Activated gamma-delta T cell treated with Interleukin-2 at 50 U/mL for 16 hours (primary cell): ENCODE measurements at places on chromosomes 16 and 17.

GRCh38 chr16:88635671-88636319 lies 2.6 kb upstream of the IL17C start:
- DNase-seq, result no peak

- DNase-seq, result no peak
Observed at GRCh38 chr17:17935321-17936271, 36.6 kb downstream of the TOM1L2 start.

- no peak for DNase-seq
Observed at GRCh38 chr17:8916466-8916865, 49.0 kb upstream of the PIK3R6 start.

DNA sequence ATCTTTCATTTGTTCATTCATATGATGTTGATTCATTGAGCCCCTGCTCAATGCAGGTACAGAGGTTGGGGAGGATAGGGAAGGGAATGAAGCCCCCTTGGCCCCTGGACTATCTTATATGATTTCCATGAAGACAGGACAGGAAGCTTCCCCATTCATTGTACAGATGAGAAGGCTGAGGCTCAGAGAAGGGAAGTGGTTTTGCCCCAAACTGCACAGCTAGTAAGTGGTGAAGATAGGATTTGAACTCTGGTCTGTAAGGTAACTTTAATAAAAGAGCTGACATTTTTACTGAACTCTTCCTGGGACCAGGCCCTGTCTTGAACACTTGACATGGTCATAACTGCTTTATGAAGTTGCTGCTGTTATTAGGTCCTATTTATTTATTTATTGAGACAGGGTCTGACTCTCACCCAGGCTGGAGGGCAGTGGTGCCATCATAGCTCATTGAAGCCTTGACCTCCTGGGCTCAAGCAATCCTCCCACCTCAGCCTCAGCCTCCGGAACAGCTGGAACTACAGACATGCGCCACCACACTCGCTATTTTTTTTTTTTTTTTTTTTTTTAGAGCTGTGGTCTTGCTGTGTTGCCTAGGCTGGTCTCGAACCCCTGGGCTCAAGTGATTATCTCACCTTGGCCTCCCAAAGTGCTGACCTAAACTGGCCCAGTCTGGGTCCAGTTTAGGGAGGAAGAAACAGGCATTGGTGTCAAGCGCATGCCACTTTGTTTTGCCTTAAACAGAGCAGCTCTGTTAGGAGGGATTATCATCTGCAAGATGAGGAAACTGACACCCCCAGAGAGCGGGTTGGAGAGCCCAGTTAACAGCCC lies 5.0 kb downstream of the CTF1 start:
- DNase-seq, result no peak

DNA sequence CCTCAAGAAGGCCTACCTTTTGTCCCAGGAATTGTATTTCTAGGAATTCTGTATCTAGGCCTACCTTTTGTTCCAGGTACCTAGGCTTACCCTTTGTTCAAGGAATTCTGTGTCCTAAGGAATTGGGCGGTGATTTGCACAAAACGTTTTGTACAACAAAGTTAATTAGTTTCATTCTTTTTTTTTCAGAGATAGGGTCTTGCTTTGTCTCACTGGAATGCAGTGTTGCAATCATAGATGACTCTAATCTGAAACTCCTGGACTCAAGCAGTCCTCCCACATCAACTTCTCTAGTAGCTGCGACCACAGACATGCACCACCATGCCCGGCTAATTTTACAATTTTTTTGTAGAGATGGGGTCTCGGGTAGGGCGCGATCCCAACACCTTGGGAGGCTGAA lies 7.0 kb downstream of the CDR2L start:
- no peak for DNase-seq

DNA sequence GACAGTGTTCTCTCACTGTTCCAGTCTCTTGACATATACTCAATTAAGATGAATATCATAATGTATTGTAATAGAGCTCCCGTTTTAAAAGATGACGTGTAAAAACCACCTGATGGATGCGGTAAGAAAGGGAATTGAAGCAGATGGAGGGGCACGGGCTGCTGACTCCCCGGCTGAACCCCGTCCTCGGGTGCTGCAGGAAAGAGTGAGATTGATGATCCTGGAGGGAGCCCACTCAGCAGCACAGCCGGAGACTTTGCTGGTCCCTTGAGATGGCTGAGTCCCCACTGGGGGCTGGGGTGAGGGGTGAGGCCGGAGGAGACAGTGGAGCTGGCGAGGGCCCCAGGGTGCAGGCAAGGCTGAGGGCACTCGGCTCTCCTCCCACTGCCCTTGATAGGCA lies 217.4 kb downstream of the RPTOR start:
- DNase-seq, result no peak

DNA sequence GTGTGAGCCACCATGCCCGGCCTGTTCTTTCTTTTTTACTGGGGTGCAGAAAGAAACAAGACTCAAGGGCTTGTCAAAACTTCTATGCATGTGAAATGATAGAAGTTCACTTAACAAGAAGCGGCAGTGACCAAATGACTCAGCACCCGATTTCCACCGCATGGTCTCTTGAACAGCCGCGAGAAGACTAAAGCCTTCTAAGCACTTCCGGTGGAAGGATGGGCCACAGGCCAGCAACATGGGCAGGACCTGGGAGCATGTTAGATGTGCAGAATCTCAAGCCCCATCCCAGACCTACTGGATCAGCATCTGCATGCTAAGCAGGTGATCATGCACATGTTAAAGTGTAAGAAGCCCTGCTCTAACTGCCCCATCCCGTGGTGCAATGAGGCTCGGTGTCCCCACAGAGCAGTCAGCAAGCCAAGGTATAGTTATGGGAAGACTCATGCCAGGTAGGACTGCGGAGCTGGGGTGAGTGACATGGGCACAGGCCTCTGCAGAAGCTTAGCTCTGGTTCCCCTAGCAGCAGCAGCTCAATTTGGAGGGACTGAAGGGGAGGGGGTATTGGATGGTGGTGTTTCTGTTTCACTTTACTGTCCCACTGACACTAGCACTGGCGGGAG lies 88.5 kb upstream of the HNF1B start:
- no peak for DNase-seq

GRCh38 chr17:78184868-78185267 lies 2.0 kb downstream of the TK1 start:
- DNase-seq, result no peak

GRCh38 chr17:73952480-73953205 lies 250.8 kb upstream of the RPL38 start:
- DNase-seq, result peak; percentile 41
